Activated CD4-positive, alpha-beta T cell treated with anti-CD3 and anti-CD28 coated beads, Interleukin-2, Interleukin-6, amounts not matched to agents 100 ng/mL and 50 ng/mL, durations not matched to agents 16 hours and 8 hours (primary cell): ENCODE measurements at places on chromosomes 16 and 17.

DNA sequence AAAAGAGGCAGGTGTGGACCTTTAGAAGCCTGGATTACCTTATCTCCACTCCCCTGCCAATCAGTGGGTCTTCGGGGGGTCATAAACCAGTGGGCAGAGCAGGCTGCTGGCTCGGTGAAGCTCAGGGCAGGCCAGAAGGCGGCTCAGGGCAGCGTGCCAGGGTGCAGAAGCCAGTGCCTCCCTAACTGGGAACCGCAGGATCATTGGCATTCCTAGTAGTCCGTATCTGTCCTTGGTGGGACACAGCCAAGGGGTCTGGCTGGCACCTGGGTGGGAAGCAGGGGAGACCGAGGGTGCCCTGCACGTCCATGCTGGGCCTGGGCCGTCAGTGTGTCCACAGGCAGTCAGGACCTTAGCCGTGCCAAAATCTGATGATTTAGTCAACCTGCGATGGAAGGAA is 76.8 kb downstream of the SEC14L1 start:
- no peak for DNase-seq

GRCh38 chr17:64964796-64965195 is 45.5 kb upstream of the LRRC37A3 start:
- DNase-seq = no peak

DNA sequence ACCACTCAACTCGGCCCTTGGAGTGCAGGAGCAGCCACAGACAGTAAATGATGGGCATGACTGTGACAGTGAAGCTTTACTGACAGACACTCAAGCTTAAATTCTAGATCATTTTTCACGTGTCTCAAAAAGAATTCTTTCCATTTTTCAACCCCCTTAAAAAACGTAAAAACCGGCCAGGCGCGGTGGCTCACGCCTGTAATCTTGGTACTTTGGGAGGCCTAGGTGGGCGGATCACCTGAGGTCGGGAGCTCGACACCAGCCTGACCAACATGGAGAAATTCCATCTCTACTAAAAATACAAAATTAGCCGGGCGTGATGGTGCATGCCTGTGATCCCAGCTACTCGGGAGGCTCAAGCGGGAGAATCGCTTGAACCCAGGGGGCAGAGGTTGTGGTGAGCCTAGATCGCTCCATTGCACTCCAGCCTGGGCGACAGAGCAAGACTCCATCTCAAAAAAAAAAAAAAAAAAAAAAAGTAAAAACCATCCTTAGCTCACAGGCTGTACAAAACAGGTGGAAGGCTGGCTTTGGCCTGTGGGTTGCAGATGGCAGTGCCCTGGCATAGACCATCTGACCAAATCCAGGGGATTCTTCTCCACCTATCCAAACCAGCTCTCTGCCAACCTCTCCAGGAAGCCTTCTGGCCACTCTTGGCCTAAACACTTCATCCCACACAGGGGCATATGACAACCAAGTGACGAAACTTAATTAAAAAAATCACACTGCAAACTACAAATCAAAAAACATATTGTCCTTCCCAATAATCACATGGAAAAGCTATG is 18.3 kb downstream of the TBC1D16 start:
- DNase-seq = no peak

DNA sequence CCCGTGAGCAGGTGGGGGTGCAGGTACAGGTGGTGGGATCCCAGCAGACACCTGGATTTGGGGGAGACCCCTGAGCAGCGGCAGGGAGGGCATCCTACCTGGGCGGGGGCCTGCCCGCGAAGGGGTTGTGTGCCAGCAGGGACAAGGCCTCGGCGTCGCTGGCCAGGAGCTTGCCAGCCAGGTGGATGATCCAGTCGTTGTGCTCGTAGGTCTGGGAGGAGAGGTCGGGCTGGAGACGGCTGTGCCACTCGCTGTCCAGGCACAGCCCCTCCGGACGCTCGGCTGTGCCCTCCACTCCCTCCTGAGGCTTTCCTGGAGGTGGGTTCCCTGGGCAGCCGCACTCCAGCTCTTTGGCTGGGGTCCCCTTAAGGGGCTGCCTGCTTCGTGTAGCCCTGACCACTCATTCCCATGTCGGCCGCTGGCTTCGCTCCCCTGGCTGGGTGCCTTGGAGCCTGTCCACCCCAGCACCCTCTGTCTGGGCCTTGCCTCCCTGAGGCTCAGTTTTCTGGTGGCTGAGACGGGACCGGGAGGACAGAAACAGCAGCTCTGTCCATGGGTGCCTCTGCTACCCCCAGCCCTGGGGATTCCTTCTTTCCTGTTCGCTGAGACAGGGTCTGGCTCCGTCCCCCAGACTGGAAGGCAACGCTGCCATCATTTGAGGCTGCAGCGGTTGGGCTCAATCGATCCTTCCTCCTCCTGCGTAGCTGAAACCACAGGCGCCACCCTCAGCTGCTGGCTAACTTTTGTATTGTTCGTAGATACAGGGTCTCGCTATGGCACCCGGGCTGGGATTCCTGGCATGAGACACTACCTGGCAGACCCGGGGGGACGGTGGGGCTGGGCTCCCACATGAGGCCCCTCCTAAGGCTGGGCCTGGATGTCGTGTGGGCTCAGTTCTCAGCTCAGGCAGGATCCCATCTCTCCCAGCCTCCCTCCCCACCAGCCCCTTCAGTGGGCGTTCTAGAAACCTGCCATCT is 68.6 kb upstream of the GNG13 start:
- DNase-seq = no peak

- DNase-seq = no peak
These were observed 24.7 kb upstream of the CDH13 start for GRCh38 chr16:82601989-82602640.

DNA sequence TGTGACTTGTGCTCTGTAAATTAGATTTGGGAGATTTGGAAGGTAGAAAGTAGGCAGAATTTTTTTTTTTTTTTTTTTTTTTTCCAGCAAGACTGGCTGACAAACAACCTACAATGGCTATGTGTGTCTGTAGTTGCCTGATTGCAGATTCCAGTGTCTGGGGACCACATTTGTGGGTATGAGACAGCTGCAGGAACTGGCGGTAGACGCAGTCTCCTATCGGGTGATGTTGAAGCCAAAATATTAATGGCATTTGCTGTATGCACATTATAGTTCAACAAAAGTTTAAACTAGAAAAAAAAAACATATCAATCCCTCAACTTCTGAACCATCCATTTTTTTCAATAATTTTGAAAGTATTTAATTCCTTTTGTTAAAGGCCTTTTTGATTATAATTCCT is 665.2 kb downstream of the TOX3 start:
- no peak for DNase-seq

GRCh38 chr17:71115669-71115972 is 946.3 kb downstream of the KCNJ2 start:
- DNase-seq = no peak

DNA sequence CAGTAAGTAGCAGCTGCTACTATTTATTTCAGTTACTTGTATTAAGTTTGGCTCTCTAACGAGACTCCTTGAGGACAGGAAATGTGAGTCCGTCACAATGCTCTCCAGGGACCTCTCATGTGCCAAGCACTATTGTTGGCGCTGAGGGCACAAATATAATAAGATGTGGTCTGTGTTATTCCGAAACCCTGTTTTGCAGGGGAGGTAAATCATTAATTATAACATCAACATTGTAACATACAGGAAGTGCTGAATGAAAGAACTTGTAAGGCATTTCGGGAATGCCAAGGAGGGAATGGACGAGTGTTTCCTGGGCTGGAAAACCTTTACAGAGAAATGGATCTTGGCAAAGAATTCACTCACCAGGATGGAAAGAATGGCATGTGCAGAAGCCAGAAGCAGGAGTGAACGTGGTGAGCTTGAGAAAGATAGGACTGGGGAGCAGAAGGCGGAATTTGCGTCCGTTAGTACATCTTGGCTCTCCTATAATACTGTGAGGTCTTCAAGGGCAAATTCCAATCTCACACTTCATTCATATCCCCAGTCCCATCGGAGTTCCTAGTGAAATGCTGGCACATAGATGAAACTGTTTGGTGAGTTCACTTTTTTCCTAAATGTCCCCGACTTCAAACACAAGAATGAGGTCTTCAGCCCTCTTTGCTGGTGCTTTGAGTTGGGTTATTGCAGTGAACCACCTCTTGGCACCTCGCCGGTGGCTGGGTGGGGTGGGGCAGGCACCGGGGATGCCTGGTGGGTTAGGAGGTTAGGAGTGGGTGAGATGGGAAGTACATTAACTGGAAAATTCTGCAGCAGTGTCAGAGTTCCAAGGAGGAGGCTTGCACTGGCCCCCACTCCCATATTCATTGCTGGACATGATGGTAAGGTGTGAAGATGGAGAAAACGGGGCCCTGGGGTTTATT is 11.5 kb downstream of the TAC4 start:
- DNase-seq = no peak

DNA sequence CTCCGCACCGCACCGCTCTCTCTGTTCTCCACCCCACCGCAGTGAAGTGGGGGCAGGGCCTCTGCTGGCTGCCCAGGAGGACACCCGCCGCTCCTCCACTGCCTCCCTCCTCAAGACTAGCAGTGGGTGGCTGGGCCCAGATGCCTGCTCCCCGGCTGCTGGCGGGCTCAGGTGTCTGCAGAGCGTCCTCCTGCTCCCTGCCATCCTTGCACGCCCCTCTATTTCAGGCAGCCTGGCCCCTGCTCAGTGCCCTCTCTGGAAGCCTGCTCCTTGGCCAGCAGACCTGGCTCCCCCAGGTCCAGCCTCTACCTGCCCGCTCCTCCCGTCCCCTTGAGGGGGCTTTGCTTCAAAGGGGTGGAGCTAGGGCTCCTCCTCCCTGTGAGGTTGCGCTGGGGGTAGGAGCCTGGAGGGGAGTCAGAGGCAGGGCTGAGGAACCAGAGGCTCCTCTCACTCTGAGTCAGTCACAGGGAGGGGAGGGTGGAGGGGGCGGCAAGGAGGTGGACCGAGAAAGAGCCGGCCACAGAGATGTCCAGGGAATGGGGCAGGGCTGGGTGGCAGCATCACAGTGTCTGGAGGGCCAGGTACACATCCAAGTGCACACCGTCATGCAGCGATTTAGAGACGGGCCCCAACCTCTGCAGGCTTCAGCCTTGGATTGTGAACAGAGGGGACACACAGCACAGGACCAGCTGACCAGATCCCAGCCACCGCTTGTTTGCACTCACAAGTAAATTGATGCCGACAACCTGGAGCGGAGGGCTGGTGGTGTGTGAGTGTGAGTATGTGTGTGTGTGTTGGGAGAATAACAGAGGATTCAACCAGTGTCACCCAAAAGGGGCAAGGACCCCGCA is 9.8 kb upstream of the TMEM92 start:
- DNase-seq = no peak

DNA sequence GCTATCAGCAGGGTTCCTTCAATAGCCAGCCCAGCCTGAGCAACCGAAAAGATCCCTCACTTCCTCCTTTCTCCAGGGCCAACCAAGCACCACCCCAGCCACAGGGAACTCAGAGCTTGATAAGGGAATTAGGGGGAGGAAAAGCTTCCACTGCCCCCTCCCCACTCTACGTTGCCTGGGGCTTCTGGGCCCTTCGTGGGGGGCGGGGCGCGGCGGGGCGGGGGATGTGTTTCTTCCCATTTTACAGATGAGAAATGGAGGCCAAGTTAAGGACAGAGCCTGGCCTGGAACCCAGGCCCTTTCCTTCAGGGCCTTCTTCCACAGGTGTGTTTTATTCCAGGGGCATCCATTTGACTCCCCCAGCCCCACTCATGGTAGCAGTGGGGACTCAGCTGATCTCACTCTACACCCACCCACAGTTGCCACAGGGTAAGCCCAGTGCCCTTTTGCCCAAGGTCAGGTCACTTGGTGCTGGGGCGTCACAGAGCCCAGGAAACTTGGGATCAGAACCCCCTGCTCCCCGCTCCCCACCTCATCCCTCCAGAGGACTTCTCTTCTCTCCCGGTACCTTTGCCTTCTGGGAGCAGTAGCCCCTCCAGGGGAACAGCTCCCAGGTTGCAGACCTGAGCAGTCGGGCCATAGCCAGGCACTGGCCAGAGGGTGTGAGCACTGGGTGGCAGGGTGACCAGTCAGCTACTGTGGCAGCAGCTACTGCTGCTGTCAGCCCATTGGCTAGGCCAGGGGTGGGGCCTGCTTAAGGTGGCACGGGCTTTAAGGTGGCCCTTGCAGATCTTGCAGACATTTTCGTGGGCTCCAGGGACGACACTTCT is at the start of gene LDHD:
TSS of gene LDHD (minus strand) at position 700 of the 830 bp plus-strand sequence. CDS start at position 640, 60 bp downstream.
- DNase-seq = no peak

DNA sequence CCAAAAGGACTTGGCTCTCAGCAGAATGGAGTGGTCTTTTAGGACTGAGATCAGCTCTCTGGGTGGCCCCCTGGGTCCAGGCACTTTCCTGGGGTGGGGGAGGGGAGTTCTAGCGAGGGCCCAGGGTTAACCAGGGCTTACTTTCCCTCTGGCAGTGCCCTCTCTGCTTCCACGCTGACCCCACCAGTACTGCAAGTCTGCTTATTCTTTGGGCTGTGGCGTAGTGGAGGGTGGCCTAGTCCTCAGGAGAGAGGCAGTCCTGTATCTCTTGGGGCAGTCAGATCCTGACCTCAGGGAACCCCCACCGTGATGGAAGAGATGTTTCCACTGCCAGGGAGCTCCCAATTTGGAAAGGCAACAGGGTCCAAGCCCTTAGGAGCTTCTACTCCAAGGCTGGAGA is 79.4 kb downstream of the CCDC182 start:
- DNase-seq = no peak

DNA sequence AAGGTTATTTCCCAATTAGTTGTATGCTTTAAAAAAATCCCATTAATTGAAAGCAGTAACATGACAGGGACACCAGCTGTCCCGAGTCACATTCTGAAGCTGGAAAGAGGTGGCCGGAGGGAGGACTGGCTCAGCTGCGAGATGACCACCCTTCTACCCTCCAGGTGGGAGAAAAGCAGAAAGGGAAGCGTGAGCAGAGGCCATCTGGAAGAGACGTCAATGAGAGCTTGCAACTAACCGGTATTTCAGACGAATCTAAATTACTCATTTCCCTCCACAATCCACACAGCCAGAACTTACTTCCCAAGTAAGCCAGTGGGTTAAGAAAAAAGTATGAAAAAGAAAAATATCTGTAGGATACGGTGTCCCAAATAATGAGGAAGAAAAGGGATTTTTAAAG is 28.5 kb upstream of the SLC38A8 start:
- DNase-seq = no peak

- DNase-seq = no peak
These were observed 18.8 kb downstream of the SRP68 start for GRCh38 chr17:76053246-76054111.

DNA sequence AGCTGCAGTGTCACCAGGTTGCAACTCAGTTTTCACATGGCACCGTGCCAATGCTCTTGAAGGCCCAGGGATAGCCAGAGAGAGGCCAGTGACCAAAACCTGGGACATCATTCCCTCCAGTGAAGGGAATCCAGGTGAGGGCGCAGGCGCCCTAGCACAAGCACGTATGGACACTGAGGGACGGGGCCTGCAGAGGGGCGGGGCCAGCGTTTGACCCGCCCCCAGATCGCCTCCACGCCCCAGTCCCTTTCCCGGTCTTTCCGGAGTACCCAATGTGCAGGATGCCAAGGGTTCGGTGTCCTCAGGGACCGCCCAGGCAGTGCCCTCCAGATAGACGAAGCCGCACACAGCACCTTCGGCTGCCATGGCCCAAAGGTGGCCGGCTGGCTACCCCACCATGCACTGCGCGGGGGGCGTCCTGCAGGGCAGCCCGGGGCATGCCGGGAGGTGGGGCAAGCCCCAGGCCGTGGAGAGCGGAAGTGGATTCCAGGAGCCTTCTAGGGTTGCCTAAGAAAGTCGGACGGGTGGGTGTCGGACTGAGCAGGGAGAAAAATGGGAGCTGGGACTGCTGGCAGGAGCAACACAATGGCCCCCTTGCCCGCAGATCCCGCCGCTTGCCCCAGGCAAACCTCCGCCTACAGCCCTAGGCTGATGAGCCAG is 4.6 kb downstream of the SLC12A4 start:
- DNase-seq = no peak
